ENCODE measurements at places on chromosomes 13 and 19.

DNA sequence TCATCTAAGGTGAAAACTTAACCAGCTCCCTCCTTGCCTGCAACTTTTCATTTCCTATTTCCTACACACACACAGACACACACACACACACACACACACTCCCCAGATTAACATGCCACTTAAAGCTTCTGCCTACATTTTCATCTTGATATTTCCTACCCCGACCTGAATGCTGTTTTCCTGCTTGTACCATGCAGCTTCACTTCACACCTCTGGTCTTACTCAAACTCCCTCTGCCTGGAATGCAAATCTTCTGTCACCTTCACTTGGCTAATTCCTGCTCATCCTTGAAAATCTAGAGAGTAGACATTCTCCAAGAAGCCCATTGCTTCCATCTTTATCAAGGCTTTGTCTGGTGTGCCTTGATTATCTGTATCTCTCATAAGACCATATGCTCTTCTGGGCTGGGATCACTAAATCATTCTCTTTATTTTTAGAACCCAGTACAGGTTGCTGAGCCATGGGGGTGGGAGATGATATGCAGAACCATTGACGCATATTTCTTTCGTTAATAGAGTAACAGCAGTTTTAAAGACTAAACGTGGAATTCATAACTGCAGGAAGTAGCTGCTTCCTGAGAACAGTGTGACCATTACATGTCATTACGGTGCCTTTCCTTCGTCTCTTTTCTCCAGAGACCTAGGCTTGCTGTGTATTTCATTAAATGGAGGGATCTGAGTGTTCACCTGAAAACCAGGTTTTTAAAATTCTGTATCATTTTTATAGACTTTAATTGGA lies 37.7 kb downstream of the CNMD start:
- DNase-seq = no peak

- no peak for DNase-seq
These were observed 16.9 kb downstream of the GPC6 start for GRCh38 chr13:93243375-93244063.

- no peak for DNase-seq
These were observed 887 bp downstream of the SIPA1L3 start for GRCh38 chr19:37907735-37908455.

DNA sequence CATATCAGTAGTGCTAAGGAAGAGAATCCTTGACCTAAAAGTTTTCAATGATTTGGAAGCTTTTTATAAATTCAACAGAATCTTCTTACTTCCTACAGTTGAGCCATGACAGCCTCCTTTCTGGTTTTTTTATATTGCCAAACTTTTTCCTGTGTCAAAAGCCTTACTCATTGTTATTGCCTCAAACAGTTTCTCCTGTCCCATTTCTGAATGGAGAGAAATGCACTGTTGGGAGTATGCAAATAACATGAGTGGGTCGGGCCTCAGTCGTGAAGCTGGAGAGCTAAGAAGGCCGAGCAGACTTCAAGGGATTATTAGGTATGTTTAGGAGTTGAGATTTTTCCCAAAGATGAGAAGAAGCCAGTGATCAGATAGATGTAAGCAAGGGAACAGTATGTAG lies 766.4 kb upstream of the KLHL1 start:
- DNase-seq = no peak

DNA sequence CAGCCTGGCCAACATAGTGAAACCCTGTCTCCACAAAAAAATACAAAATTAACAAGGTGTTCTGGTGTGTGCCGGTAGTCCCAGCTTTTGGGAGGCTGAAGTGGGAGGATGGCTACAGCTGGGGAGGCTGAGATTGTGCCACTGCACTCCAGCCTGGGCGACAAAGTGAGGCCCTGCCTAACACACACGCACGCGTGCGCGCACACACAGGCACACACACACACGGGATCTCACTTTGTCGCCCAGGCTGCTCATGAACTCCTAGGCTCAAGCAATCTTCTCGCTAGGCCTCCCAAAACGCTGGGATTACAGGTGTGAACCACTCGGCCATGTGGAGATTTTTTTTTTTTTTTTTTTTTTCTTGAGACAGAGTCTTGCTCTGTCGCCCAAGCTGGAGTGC lies 3.2 kb upstream of the BTBD2 start:
- no peak for DNase-seq

GRCh38 chr19:29263305-29264135 lies 50.6 kb upstream of the UQCRFS1 start:
- DNase-seq = peak; percentile 47

GRCh38 chr13:97274829-97275649 lies 52.9 kb downstream of the MBNL2 start:
- peak; percentile 91 for DNase-seq

DNA sequence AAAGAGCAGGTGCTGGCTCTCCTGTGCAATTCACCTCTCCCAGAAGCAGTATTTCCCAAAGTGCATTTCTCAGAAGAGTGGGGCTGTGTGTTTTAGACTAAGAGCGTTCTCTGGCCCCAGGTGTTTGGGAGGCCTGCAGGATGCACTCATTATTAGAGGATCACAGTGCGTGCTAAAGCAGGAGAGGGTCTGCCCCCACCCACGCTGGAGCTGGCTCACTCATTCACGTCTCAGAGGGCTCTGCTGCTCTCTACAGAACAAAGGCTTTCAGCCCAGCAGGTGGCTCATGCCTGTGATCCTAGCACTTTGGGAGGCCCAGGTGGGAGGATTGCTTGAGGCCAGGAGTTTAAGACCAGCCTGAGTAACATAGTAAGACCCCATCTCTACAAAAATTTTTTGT lies 756.7 kb downstream of the UQCRFS1 start:
- no peak for DNase-seq

DNA sequence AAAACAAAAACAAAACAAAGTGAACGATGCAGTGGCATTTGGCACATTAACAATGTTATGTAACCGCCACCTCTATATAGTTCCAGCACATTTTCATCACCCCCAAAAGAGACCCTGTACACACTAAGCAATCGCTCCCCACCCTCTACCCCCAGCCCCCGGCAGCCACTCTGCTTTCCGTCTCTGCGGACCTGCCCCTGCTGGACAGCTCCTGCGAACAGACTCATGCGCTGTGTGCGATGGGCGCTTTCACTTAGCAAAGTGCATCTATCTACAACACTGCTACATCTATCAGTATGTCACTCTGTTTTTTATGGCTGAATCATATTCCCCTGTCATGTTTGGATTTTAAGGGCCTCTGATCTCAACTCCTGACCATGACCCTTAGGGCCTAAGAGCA lies 25.1 kb upstream of the TMEM160 start:
- DNase-seq = no peak

GRCh38 chr19:3788996-3789778 lies 3.0 kb upstream of the MATK start:
- no peak for DNase-seq

DNA sequence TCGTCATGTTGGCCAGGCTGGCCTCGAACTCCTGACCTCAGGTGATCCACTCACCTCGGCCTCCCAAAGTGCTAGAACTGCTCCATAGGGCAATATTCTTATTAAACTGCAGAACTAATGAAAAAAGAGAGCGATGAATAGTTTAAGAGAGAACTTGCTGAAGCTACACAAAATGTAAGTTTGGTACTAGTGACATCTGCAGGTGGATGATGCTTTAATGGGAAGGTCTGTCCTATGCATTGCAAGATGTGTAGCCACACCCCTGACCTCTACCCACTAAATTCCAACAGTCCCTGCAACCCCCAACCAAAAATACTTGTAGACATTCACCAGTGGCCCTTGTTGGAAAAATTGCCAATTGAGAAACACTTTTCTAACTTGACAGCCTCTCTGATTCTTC lies 117.8 kb downstream of the NALCN start:
- DNase-seq = no peak

DNA sequence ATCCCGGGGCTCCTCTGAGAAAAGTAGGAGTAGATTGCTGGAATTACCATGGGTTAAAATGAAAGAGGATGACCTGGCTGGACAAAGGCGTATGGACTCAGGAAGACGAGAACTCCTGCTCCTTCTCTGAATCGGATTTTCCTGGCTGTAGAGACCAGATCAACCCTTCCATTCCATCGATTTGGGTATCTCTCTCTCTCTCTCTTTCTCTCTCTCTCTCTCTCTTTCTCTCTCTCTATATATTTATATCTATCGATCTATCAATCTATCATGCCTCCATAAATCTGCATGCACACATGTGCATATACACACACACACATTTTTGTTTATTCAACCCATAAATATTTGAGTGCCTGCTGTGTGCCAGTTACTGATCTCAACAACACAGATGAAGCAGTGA lies 234.9 kb downstream of the LMO7 start:
- DNase-seq = no peak

DNA sequence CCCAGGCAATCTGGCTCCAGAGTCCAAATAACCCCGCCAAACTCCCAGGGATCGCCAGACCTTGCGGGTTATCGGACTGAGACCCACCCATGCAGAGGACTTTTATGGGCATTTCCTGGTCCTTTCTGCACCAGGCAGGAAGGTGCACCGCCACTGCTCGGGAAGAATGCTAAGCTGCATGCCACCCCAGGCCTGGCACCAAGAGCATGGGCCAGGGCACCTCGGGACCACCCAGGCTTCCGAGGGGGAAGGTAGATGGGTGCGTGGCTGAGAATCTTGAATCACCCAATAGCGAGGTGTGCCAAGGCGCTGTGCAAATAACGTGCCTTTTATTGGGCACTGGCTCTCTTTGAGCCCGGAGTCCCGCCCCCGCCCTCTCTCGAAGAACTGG lies 422 bp upstream of the ZNF575 start:
- DNase-seq = no peak

- DNase-seq = peak; percentile 34
These were observed at the start of gene HTR2A for GRCh38 chr13:46896341-46897137. HTR2A (minus strand) TSS chr13:46897053; CDS start chr13:46895906, 1,147 bp downstream.

DNA sequence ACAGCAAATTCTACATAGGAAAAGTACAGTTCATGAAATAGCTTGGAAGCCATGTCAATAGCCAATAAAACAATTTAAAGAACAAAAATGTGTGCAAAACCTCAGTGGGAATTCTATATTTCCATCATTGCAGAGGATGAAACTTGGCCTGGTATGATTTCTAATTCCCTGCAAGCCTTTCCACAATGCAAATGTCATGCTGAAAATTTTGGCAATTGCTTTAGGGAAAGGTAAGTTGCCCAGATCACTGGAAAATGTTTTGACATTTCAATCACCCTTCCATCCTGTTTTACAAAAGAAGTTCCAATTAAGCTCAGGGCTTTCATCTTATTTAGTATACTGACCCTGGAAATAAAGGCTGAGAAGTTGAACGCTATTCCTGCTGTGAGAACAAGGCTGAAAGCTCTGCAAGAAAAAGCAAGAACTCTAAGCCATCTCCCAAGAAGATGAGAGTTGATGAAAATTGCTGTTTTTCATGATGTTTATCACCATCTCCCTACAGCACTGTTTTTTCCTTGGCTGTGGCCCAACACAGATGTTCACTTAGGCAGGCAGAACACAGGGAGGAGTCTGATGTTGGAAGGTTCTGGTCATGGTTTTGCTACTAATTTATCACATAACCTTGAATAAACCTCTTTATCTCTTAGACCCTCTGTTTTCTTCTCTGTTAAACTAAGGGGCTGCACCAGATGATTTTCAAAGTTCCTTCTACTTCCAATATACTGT lies 263.7 kb downstream of the KCTD12 start:
- no peak for DNase-seq

- DNase-seq = no peak
These were observed 3.9 kb downstream of the LPAR2 start for GRCh38 chr19:19624032-19624570.

Data from fibroblast of skin of back (primary cell).